T-cell (primary cell): ENCODE measurements at places on chromosomes 11 and 22. TPM values are rescaled to one million over a fixed set of nuclear protein-coding genes. Genes with fewer than 3 reads are reported as not detected.

- DNase-seq, result no peak
These were observed 74.7 kb upstream of the WNT7B start for GRCh38 chr22:46051646-46052045.

The FRMD8 gene
- total RNA-seq, result 77.8 TPM

DNA sequence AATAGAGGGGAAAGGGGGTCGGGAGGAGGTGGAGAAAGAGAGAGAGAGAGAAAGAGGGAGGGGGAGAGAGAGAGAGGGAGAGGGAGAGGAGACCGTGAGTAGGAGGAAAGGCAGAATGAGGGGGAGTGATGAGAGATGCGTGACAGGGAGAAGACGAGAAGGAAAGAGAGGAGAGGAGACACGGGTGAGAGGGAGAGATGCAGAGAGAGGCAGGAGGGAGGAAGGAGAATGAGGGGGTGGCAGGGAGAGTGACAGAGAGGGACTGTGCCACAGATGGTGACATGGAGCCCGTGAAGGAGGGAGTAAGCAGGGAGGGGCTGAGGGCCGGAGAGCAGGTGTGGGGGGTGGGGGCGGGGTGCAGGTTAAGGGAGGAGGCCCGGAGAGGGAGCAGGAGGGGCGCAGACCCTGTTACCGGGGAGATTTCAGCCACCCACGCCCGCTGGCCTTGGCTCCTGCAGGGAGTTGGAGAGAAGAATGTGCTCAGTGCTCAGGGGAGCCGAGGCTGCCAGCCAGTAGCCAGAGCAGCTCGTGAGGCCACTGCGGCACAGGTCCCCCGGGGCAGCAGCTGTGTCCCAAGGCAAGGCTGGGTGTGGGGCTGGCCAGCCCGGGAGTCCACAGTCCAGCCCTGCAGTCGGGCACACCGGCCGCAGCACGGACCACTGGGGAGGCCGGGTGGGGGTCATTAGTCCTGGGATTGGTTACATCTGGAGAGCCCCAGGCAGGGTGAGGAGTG, at the start of gene SSTR3:
Gene SSTR3, minus strand, starts transcription at position 304 of the 733 bp plus-strand sequence. CDS start 4,674 bp downstream, outside the sequence.
- DNase-seq, result no peak

DNA sequence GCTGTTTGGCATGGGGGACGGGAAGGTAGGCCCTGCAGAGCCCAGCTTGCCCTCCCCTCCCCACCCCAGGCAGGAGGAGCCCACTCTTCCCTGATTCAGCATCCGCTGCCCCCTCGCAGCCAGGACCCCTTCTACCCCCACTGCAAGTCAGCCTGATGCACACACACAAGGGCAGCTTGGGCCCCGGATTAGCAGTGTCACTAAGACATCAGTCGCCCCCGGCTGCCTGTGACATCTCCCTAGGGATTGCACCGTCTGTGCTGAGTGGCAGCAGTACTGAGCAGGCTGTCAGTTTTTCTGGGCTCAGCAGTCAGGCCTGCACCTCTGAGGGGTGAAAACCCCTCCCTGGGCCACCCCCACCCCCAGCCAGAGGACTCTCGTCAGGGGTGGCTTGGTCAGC, 30.4 kb upstream of the SYT7 start:
- no peak for DNase-seq

GRCh38 chr22:22043296-22044078, 60.9 kb upstream of the TOP3B start:
- DNase-seq, result no peak
